ENCODE measurements at places on chromosomes 5 and 9.
A peak's percentile ranks its signal among the peaks of the same experiment; 100 is the strongest.

GRCh38 chr9:93808115-93809029 lies 146.8 kb downstream of the BARX1 start:
- DNase-seq = no peak

DNA sequence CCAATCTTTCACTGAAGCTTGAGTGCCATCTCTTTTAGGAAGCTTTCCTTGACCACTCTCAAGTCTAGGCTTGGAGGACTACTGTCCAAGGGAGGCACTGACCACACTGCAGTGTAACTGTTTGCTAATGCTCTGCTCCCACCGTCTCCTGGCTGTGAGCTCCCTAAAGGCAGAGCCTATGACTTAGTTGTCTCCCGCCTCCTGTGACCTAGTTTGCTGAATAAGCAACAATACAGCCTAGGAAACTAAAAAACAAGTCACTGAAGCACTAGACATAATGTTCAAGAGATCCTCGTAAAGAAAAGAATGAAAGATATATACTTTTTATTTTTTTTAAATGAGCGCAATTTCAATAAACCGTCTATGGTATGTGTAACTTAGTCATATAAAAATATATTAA lies 31.4 kb downstream of the LIX1 start:
- no peak for DNase-seq

- peak; percentile 73 for DNase-seq
Measured at GRCh38 chr5:6875376-6875775, 162.1 kb downstream of the TENT4A start.

GRCh38 chr5:171570244-171570825 lies 150.9 kb downstream of the FGF18 start:
- DNase-seq = no peak

- DNase-seq = no peak
Measured at GRCh38 chr5:57937501-57938173, 455.0 kb upstream of the ACTBL2 start.

GRCh38 chr9:7370988-7371387 lies 428.6 kb downstream of the DMAC1 start:
- no peak for DNase-seq
